Activated T-cell treated with anti-CD3 and anti-CD28 coated beads, Interleukin-2, amount 50 U/mL, for 72 hours (primary cell): ENCODE measurements at places on chromosomes 2 and 18. TPM values are rescaled to one million over a fixed set of nuclear protein-coding genes. Genes with fewer than 3 reads are reported as not detected.

GRCh38 chr18:5309888-5310470 lies 14.5 kb upstream of the ZBTB14 start:
- H3K27ac ChIP-seq, result peak overlapping the region; percentile 92
- H3K27me3 ChIP-seq, result no peaks in the 10 kb centered on the region
- no peaks in the 10 kb centered on the region for H3K36me3 ChIP-seq
- peaks cover 19% of the 10 kb centered on the region for H3K4me1 ChIP-seq

The IL1F10 gene
- total RNA-seq, result not detected

- DNase-seq, result no peak
- H3K4me1 ChIP-seq, result no peaks in the 10 kb centered on the region
- no peak overlapping the region for H3K4me3 ChIP-seq
- H3K27me3 ChIP-seq, result no peaks in the 10 kb centered on the region
Observed at GRCh38 chr2:136693966-136694365, 71.4 kb upstream of the THSD7B start.

- peaks cover 5% of the 10 kb centered on the region for H3K4me1 ChIP-seq
- H3K4me3 ChIP-seq, result peak overlapping the region; percentile 17
- no peak overlapping the region for H3K27ac ChIP-seq
- no peak for DNase-seq
- no peaks in the 10 kb centered on the region for H3K36me3 ChIP-seq
- peaks cover 11% of the 10 kb centered on the region for H3K27me3 ChIP-seq
Observed at GRCh38 chr18:63534615-63535014, 7.6 kb upstream of the SERPINB12 start.

- H3K4me1 ChIP-seq, result no peaks in the 10 kb centered on the region
- no peak for DNase-seq
- H3K27me3 ChIP-seq, result no peaks in the 10 kb centered on the region
- H3K27ac ChIP-seq, result no peak overlapping the region
Observed at GRCh38 chr2:227177592-227178336, 13.3 kb downstream of the COL4A3 start.

DNA sequence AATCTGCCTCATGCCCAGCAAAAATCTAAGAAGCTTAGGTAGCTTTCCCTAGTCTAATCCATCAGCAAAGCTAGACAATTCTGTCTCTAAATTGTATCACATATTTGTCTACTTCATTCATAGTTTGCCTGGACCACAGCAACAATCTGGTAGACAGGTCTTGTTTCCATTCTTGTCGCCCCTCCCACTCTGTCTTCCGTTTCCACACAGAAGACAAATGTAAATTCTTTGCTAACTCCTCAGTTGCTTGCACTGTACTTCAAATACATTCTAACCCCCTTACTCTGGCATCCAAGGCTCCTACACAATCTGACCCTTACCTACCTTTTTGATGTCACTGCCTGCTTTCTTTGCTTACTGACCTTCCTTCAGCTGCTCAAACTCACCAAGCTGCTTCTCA lies 40.1 kb downstream of the THUMPD2 start:
- peaks cover 12% of the 10 kb centered on the region for H3K36me3 ChIP-seq
- no peaks in the 10 kb centered on the region for H3K27me3 ChIP-seq
- no peak for DNase-seq
- H3K4me3 ChIP-seq, result no peak overlapping the region

- no peak overlapping the region for H3K27ac ChIP-seq
- DNase-seq, result no peak
- no peaks in the 10 kb centered on the region for H3K4me1 ChIP-seq
- no peak overlapping the region for H3K4me3 ChIP-seq
- peaks cover 2% of the 10 kb centered on the region for H3K36me3 ChIP-seq
Observed at GRCh38 chr2:37468170-37468569, 123.7 kb downstream of the QPCT start.

DNA sequence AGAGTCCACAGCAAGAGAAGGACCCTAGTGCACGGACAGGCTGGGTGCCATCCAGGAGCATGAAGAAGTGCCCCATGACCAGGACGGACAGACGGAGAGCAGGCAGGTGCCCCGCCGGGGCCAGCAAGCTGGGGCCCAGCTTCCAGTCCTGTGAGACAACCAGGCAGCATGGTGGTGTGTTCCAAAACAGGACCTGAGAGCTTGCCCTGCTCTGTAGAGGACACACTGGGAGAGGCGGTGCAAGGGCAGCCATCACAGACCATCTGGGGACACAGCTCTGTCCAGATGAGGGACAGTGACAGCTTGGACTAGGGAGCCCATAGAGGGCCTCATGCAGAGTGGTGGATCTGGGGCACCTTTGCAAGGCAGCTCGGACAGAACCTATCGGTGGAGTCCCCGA lies 279.8 kb downstream of the EIPR1 start:
- no peak overlapping the region for H3K4me3 ChIP-seq
- H3K27ac ChIP-seq, result no peak overlapping the region
- DNase-seq, result no peak
- H3K27me3 ChIP-seq, result peaks cover 16% of the 10 kb centered on the region
- H3K36me3 ChIP-seq, result no peaks in the 10 kb centered on the region

- H3K4me1 ChIP-seq, result no peaks in the 10 kb centered on the region
- no peaks in the 10 kb centered on the region for H3K36me3 ChIP-seq
- no peak for DNase-seq
- no peak overlapping the region for H3K27ac ChIP-seq
- H3K4me3 ChIP-seq, result no peak overlapping the region
Observed at GRCh38 chr18:2478662-2479061, 92.6 kb downstream of the METTL4 start.

The GALR1 gene
- total RNA-seq, result not detected

The YES1 gene
- total RNA-seq, result 22.5 TPM

GRCh38 chr2:231660860-231661259 lies 47.5 kb upstream of the PTMA start:
- DNase-seq, result no peak
- H3K27me3 ChIP-seq, result no peaks in the 10 kb centered on the region
- H3K27ac ChIP-seq, result no peak overlapping the region
- peak overlapping the region; percentile 74 for H3K4me3 ChIP-seq
- H3K4me1 ChIP-seq, result peaks cover 30% of the 10 kb centered on the region

DNA sequence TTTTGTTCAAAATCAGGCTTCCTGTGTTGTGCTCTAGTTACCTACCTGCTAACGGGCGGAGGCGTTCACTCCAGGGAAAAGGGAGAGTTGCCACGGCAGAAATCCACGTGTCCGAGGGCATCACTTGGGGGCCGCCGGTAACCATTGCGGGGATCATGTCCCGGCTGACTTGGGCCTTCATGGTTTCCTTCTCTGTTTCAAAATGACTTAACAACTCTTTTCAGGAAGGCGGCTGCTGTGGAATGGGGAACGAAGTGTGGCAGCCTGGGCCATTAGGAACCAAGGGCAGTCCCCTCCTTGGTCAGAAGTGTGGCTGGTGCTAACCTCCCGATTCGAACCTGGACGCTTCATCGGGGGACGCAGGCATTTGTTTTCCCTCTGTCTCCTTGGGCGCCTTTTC lies 56.8 kb downstream of the INPP5D start:
- H3K4me3 ChIP-seq, result no peak overlapping the region
- DNase-seq, result no peak
- H3K36me3 ChIP-seq, result peaks cover 10% of the 10 kb centered on the region
- no peaks in the 10 kb centered on the region for H3K27me3 ChIP-seq
- H3K4me1 ChIP-seq, result peaks cover 69% of the 10 kb centered on the region

The MC4R gene
- total RNA-seq, result not detected

DNA sequence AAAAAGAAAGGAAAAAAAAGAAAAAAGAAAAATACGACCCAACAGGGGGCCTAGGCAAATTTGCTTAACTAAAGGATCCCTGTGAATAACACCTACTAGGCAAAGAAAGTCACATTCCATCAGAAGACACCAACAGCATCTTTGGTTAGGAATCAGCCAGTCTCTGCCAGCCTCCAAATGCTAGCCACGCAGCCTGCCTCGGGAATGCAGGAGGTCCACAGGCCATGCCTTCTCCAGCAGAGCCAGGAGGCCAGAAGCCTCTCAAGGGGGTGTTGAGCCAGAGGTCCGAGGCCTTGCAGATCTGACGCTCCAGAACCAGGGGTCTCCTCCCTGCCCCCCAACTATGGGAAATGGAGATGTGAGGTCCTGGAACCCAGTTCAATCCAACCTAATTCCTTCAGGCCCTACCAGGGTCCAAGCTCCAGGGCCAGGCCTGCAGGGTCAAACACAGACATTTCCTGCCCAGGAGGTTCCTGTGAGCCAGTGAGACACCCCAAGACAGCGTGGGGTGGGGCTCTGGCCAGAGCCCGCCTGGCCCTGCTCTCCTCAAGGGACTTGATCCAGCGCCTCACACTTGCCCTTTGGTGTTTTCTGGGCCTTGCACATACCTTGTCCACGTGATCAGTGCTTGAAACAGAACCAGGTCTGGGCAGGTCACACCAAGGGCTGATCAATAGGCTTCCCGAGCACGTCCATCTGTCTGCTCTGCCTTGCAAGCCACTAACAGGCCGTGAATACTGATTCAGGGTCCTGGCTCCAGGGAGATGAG lies 289.6 kb upstream of the ID2 start:
- H3K27me3 ChIP-seq, result no peaks in the 10 kb centered on the region
- no peak overlapping the region for H3K4me3 ChIP-seq
- no peak overlapping the region for H3K27ac ChIP-seq
- DNase-seq, result no peak
- H3K36me3 ChIP-seq, result no peaks in the 10 kb centered on the region

DNA sequence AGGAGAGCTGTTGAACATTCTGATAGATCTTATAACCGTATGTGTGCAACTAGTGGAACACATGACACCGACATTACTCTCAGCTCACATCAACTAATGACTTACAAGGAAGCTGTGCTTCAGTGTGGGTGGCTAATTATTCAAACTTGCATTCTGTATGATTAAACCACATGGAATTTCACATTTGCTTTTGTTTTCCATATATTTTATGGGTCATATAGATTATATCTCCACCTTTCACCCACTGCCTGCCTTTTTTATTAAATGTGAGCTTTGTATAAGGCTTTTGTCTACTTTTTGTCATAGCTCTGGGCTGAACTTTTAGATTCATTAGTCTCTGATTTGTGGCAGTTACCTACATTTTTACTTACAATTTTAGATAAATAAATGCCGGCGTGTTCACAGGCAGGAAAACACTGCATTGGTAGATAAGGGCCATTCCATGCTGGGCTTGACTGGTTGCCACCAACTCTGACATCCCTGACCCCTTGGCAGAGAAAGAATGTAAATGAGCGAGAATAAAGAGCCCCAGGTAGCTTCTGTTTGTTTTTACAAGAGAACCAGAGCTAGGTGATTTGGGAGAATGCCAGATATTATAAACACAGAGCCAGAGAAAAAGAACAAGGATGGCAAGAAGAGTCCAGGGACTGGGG lies 35.7 kb downstream of the LYPD6 start:
- no peak overlapping the region for H3K4me3 ChIP-seq
- no peak for DNase-seq
- peaks cover 30% of the 10 kb centered on the region for H3K27me3 ChIP-seq
- H3K36me3 ChIP-seq, result no peaks in the 10 kb centered on the region
- H3K27ac ChIP-seq, result no peak overlapping the region
- no peaks in the 10 kb centered on the region for H3K4me1 ChIP-seq

- DNase-seq, result no peak
- no peak overlapping the region for H3K4me3 ChIP-seq
- H3K27me3 ChIP-seq, result no peaks in the 10 kb centered on the region
- no peak overlapping the region for H3K27ac ChIP-seq
- H3K36me3 ChIP-seq, result no peaks in the 10 kb centered on the region
Observed at GRCh38 chr18:45761512-45762114, 37.6 kb downstream of the SLC14A1 start.

GRCh38 chr18:76232779-76233178 lies 262.3 kb downstream of the ZNF516 start:
- no peak overlapping the region for H3K27ac ChIP-seq
- H3K27me3 ChIP-seq, result peaks cover 29% of the 10 kb centered on the region
- H3K4me3 ChIP-seq, result no peak overlapping the region
- peaks cover 8% of the 10 kb centered on the region for H3K4me1 ChIP-seq
- DNase-seq, result no peak

The OTOF gene
- total RNA-seq, result 4.7 TPM

GRCh38 chr2:122307763-122308162 lies 552.3 kb downstream of the TSN start:
- no peaks in the 10 kb centered on the region for H3K36me3 ChIP-seq
- H3K27me3 ChIP-seq, result no peaks in the 10 kb centered on the region
- H3K27ac ChIP-seq, result no peak overlapping the region
- H3K4me1 ChIP-seq, result no peaks in the 10 kb centered on the region
- H3K4me3 ChIP-seq, result no peak overlapping the region
- DNase-seq, result no peak

The TMEM163 gene
- total RNA-seq, result 0.12 TPM

- H3K36me3 ChIP-seq, result peaks cover 3% of the 10 kb centered on the region
- H3K4me3 ChIP-seq, result no peak overlapping the region
- no peaks in the 10 kb centered on the region for H3K27me3 ChIP-seq
- no peaks in the 10 kb centered on the region for H3K4me1 ChIP-seq
- no peak for DNase-seq
Observed at GRCh38 chr2:75375646-75376582, 176.6 kb upstream of the TACR1 start.

The TDRD15 gene
- not detected for total RNA-seq

The PAX8 gene
- total RNA-seq, result 4.3 TPM

- peaks cover 1% of the 10 kb centered on the region for H3K36me3 ChIP-seq
- H3K4me1 ChIP-seq, result no peaks in the 10 kb centered on the region
- no peak overlapping the region for H3K27ac ChIP-seq
- DNase-seq, result no peak
- H3K4me3 ChIP-seq, result no peak overlapping the region
Observed at GRCh38 chr2:7363906-7364305, 446.7 kb downstream of the RNF144A start.

- peaks cover 10% of the 10 kb centered on the region for H3K36me3 ChIP-seq
- H3K4me1 ChIP-seq, result peaks cover 39% of the 10 kb centered on the region
- no peaks in the 10 kb centered on the region for H3K27me3 ChIP-seq
Observed at GRCh38 chr18:35484034-35484433, 13.7 kb downstream of the INO80C start.

The CD8A gene
- 180 TPM for total RNA-seq

DNA sequence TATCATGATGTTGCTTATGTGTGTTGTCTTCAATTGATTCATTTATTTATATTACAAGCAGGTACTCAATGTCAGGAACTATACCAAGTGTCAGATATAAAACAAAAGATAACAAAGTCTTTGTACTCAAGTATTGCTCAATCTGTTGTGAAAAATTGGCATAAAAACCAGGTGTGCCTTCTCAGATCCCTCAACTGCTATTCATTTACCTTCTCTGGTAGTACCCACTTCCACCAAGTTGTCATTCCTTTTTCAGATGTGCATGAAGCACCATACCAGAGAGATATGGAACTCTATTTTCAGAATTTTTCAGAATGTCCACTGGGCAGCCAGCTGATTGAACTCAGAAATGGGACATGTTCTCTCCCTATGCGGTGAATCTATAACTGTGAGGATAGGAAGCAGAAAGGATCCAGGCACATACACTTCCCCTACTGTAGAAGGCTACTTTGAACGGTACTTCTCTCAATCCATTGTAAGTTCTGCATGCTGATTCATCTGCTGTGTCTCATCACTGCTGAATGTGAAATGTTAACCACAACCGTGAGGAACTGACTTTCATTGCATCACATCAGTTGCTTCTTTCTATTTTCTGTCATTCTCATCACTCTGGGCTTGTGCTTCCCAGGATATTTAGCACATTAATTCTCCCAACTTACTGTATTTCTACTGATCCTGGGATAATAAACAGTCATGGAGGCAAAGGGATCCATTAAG lies 1621.3 kb downstream of the SUCLG1 start:
- no peak overlapping the region for H3K27ac ChIP-seq
- no peaks in the 10 kb centered on the region for H3K36me3 ChIP-seq
- H3K4me1 ChIP-seq, result no peaks in the 10 kb centered on the region
- no peak overlapping the region for H3K4me3 ChIP-seq
- H3K27me3 ChIP-seq, result no peaks in the 10 kb centered on the region
